ENCODE measurements at places on chromosomes 4 and X.

DNA sequence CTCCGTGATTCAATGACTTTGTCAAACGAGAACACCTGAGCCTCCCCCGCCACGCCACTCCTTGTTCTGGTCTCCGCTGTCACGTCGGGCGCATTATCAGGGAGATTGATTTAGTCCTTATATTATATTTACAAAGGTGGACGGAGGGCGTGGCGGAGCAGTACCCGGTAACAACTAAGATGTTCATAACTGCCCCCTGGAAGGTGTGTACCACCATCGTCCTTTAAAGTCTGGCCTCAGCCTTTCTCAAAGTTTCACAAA is 284.2 kb downstream of the PACRGL start:
- DNase-seq = no peak

- no peak for DNase-seq
These were observed 19.3 kb downstream of the RS1 start for GRCh38 chrX:18652636-18653035.

DNA sequence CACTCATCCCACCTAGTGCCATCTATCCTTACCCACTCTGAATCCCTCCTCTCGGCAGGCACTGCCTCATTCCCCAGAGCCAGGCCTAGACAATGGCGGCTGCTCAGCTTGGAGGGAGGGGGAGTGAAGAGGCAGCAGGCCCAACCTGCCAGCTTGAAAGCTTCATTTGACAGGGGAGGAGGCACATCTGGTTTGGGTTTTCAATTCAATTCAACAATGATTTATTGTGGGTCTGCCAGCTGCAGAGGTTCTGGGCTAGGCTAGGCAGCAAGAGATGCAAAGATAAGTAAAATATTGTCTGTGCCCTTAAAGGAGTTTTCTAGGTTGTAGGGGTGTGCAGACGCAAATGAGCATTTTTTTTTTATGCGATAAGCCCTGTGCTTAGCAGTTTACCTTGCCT is 58.5 kb downstream of the RTL9 start:
- DNase-seq = no peak

DNA sequence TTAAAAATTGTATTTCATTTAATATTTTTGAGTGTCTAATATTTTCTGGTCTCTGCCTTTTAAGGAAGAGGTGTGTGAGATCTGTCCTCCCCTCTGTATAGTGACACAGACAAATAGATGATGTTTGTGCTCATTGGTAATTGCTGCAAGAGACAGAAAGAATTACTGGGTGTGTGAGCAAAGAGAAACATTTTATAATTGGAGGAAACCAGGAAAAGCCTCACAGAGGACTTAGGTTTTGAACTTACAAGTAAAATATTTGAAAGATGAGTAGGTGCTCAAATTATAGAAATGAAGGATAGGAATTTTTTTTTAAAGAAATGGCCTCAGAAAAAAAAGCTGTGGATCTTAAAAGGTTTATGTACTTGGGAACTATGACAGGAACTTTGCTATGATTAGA is 149.8 kb downstream of the SPCS3 start:
- no peak for DNase-seq

GRCh38 chrX:110755061-110755460 is 40.6 kb downstream of the CHRDL1 start:
- no peak for DNase-seq
